Skeletal muscle cell (primary cell): ENCODE measurements at places on chromosomes 3 and 15.

DNA sequence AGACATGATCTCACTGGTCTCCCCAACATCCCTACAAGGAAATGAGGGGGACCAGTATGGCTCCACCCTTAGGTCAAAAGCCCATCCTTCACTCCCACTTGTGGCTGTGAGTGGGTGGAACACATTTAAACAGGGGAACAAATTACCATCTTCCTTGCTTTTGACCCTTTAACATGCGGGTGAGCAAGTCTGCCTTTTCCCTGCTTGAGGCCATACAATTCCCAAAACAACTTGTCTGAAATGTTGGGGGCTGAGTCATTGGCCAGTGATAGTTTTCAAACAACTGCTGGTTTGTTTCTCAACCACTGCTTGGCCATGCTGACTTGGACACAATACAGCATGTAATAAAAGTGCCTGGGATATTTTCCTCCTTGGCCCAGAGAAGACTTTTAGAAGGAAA lies 39.6 kb downstream of the COL8A1 start:
- DNase-seq: peak; percentile 95

GRCh38 chr3:195251336-195252065 lies 19.5 kb downstream of the XXYLT1 start:
- DNase-seq: no peak

GRCh38 chr3:142647856-142648255 lies 51.7 kb downstream of the PLS1 start:
- DNase-seq: no peak

- DNase-seq: no peak
These were observed 2.5 kb downstream of the SCAMP2 start for GRCh38 chr15:74870436-74871215.
